ENCODE measurements at places on chromosomes 2 and 18.

DNA sequence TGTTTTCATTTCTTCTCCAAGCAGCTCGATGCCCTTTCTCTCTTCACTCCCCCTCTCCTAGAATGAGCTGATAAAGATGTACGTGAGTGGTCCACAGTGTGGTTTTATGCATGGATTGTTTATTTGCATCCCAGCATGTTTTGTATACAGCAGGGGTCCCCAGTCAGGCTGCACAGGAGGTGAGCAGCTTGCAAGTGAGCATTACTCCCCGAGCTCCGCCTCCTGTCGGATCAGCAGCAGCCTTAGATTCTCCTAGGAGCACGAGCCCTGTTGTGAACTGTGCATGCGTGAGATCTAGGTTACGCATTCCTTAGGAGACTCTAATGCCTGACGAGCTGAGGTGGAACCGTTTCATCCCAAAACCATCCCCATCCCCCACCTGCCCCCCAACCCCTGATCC, 262.6 kb downstream of the AGAP1 start:
- no peak for DNase-seq

GRCh38 chr2:29236074-29236473, 120.9 kb downstream of the CLIP4 start:
- no peak for DNase-seq

GRCh38 chr2:214484701-214485100, 73.8 kb downstream of the VWC2L start:
- no peak for DNase-seq

- DNase-seq: no peak
These were observed 250.8 kb downstream of the DYSF start for GRCh38 chr2:71704131-71704561.

DNA sequence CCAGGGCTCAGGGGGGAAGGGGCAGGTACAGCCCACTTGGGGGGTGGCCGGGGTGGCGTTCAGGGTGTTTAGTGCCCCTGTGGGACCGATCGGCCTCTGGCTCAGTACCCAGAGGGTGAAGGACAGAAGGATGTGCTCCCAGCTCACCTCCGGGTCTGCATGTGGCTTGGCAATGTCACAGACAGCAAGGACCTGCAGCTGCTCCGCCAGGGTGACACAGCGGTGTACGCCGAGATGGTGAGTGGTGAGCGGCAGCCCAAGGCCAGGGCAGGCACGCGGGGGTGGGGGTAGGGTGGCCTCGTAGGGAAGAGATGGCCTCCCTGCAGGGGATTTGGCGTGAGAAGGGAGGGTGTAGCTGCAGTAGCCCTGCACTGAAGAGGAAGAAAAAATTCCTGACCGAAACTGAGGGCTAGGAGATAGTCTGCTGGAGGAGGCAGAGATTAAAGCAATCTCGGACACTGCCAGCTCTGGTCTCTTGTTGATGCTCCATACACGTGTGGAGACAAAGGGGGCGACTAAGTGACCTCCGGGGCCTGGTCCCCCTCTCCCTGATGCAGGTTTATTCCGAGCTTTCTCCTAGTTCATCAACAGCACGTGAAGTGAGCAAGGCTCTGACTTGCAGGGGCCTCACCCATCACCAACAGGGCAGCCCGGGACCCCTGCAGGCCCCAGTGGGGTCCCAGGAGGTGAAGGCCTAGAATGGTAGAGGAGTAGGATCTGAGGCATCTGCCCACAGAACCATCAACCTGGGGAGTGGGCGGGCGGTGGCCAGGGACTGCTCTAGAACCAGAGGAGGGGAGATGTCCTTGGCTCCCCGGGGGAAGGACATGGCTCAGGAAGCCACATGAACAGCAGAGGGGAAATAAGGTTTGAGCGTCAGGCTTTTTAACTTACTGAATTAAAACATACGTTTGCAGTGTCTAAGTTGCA, 45.4 kb downstream of the FER1L5 start:
- no peak for DNase-seq

DNA sequence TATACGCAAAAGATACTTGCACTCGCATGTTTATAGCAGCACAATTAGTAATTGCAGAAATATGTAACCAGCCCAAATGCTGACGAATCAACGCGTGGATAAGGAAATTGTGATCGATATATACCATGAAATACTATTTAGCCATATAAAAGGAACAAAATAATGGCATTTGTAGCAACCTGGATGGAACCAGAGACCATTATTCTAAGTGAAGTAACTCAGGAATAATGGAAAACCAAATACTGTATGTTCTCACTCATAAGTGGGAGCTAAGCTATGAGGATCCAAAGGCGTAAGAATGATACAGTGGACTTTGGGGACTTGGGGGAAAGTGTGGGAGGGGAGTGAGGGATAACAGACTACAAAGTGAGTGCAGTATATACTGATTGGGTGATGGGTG, 1008.0 kb upstream of the CRIM1 start:
- DNase-seq: no peak

DNA sequence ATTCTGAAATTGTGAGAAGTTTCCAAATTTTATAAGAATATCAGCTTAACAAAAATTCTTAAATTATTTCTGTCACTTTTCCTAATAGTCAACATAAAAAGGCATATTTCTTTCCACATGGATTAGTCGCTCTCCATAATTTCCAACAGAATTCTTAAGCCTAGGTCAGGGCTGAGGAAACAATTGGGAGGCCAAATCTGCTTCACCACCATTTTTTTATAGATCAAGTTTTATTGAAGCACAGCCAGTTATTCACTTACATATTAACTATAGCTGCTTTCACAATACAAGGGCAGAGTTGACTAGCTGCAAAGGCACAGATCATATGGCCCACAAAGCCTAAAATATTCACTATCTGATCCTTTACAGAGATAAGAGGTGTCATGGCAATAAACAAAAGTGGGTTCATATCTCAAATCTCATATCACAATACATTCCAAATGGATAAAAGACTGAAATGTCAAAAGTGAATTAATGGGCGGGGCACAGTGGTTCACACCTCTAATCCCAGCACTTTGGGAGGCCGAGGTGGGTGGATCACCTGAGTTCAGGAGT, 18.7 kb downstream of the MEMO1 start:
- DNase-seq: no peak

DNA sequence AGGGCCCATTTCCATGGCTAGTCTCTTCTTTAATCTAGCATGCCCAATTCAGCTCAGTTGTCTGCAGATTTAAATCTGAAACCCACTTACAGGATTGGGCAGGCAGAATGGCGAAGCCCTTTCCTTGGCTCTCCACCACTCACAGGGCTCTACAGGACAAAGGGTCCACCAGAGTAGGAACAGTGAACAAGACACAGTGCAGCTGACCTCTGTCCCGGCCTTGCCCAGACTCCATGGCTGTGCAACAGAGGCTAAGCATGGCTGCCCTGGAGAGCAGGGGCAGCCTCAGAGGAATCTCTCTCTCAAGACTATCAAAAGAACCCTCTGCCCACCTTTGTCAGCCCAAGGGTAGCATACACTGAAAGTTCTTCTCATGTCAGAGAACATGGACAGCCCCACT, 9.7 kb upstream of the ATP6V1B1 start:
- DNase-seq: no peak

- no peak for DNase-seq
These were observed 83.8 kb upstream of the FAM237A start for GRCh38 chr2:206558492-206558891.

GRCh38 chr2:9846554-9846953, 3.3 kb downstream of the TAF1B start:
- no peak for DNase-seq

DNA sequence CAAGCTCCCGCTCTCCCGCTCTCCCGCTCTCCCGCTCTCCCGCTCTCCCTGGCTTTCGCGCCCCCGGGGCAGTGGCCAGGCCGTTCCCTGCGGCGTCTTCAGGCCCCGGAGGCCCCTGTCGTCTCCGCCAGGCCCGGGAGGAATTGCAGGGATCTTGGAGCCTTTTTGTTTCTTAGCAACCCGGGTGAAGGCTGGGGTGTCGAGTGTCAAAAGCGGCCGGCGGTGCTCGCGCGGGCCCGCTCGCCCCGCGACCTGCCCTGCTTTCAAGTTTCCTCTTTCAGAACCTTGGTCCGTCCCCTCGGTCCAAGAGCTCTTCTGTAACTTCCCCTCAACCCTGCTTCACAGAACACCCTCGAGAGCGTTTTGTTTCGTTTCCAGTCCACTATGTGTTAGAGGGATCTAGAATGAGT, 1.4 kb downstream of the RNF138 start:
- DNase-seq: no peak

GRCh38 chr18:69947361-69948133, at the start of gene CD226:
Gene CD226, minus strand, starts transcription at chr18:69947873. Its CDS starts 467 bp downstream, at chr18:69947406.
- no peak for DNase-seq

DNA sequence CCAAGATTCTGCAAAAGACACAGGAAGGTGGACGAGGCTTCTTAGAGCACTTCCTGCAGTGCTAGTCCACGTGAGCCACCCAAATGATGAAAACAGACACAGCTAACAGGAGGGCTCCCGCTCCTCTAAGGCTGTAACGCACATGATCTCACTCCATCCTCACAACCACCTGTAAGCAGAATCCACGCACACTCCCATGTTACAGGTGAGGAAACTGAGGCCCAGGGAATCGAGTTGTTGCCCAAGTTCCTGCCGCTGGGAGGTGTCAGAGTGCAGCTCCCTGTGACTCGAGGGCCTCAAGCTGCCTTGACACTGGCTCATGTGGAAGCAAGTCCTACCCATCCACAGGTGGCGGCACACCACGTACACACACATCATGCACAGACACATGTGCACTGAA, 4.4 kb downstream of the DNMT3A start:
- no peak for DNase-seq

- DNase-seq: no peak
These were observed 160.2 kb upstream of the NDUFV2 start for GRCh38 chr18:8942021-8942908.

- no peak for DNase-seq
These were observed 280.0 kb downstream of the FIGN start for GRCh38 chr2:163455815-163456214.

GRCh38 chr2:232588680-232589585, 38.4 kb downstream of the EIF4E2 start:
- no peak for DNase-seq

DNA sequence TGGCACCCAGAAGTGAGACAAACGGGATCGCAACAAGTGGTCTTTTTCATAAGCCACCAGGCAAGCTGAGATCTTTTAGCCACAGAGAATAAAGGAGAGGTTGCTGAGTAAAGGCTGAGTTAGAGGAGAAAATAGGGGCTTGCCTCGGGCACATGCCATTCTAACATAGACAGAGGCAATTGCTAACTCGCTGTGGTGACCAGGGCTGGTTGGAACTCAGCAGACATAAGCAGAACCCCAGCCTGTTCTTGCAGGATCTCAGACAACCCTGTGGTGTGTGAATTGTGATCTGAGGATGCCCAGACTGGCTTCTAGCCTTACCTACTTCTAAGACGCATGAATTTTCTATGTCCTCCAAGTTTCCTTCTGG, 300.2 kb downstream of the CDCA7 start:
- DNase-seq: no peak

DNA sequence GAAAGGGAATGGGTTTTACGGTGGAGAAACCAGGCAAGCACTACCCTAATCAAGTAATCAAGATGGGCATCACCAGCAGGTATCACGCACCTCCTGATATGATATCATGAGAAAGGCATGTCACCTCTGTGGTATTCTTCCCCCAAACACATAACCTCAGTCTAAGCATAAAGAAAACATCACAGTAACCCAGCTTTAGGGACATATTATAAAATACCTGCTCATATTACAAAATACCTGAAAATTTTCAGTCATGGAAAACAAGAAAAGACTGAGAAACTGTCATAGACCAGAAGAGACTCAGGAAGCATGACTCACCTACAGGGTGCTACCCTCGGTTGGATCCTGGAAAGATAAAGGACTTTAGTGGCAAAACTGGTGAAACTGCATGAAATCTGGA, 30.5 kb downstream of the GCKR start:
- no peak for DNase-seq

GRCh38 chr2:9660154-9660553, 29.4 kb upstream of the YWHAQ start:
- no peak for DNase-seq

GRCh38 chr2:1152375-1152774, 201.7 kb downstream of the SNTG2 start:
- no peak for DNase-seq

GRCh38 chr2:1266351-1266750, 146.9 kb upstream of the TPO start:
- DNase-seq: no peak

DNA sequence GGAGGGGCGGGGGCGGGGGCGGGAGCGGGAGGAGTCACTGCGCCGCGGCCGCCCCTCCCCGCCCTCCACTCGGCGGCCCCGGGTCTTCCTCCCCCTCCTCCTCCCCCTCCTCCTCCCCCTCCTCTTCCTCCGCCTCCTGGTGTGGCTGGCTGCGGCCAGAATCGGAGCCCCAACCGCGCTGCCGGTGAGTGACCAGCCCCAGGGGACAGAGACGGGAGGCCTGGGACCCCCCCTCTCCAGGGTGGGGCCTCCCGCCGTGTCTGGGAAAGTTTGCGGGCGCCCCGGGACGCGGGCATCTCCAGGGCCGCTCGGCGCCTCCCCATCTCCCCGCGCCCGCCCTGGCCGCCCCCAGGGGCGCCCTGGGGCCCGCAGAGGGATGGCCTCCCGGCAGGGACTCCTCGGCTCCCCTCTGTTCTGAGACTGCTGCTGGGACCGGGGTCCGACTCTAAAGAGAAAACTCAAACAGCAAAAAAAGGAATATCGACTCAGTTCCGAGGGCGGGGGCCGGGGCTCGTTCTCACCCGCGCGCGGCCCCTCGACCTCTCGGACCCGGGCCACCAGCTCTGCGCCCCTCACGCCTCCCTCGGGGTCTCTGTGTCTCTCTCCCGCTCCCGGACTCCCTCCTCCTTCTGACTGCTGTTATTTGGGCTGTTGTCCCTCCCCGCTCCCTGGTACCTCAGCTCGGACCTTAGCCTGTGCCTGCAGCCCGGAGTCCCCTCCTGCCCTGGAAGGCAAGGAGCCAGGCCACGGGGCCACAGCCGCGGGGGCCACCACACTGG, at the start of gene STON1:
STON1 (plus strand) TSS at position 122 of the 779 bp plus-strand sequence. CDS start 50,480 bp downstream, outside the sequence.
- DNase-seq: peak; percentile 9

DNA sequence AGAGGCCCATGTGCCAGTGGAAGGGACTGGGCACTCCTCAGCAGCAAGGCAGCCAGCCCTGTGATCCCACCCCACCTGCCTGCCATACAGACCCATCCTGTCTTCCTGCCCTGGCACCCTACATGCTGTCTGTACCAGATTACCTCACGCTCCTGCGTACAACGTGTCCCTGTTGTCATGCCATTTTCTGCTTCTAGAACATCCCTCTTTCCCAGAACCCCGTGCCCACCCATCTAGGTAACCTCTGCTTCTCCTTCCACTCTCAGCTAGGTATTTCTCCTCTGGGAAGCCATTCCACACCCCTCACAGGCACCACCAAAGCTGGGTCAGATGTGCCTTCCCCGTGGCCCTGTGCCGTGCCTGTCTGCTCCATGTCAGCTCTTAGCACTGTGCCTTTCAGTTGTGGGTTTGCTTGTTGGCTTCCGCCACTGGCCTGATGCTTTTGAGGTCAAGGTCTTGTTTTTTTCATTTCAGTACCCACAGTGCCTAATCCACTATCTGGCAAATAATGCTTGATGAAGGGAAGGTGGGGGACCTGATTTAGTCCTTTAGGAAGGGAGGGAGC, 71.7 kb upstream of the ALPP start:
- no peak for DNase-seq

- no peak for DNase-seq
These were observed 32.8 kb downstream of the ZBTB7C start for GRCh38 chr18:48376406-48376805.
